Effector memory CD8-positive, alpha-beta T cell (primary cell): ENCODE measurements at places on chromosomes 16 and 17.

GRCh38 chr17:36791942-36792475 lies 145.3 kb upstream of the LHX1 start:
- no peak for DNase-seq

DNA sequence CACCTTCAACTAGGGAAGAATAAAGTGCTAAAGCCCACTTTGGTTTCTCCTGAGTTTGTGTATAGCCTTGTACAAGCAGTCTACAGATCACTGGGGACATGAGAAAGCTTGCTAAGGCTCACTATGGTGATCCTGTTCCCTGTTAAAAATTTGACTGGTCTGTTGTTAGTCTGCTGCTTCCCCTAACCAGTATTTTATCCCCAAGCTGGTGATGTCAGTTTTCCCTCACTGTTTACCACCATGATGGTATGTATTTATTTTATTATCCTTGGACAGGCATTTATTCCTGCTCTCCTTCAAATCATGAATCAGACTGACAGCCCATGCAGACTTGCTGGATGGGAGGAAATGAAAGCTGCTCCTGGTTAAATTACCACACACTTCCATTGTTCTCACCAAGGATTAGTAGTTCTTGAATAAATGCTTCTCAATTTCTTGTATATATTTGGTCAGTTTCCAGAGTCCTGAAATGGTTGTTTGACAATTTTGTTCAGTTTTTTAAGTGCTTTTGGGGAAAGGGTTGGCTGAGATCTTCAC lies 99.6 kb downstream of the CA4 start:
- DNase-seq, result no peak

DNA sequence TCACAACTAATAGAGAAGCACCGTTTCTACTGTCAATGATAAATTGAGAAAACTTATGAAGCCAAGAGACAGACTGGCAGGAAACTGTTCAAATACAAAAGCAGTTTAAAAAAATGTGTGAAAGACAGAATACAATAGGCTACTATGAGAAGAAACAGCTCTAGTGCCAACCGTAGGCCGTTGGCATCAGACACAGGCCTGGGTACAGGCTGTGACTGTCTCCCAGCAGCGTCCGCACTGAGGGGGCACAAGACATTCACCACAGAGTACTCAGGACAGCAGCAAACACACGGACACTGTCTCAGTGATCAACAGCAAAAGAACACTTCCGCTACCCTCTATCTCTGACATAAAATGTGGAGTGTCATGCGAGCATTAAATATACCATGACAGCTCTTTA lies 7.8 kb upstream of the C1QBP start:
- DNase-seq, result no peak

- no peak for DNase-seq
Measured at GRCh38 chr17:66123163-66123562, 68.8 kb downstream of the CEP112 start.

GRCh38 chr17:80829166-80829813 lies 162.4 kb upstream of the CHMP6 start:
- no peak for DNase-seq

- no peak for DNase-seq
Measured at GRCh38 chr16:66369055-66369592, 2.6 kb downstream of the CDH5 start.

- DNase-seq, result no peak
Measured at GRCh38 chr17:71484546-71484945, 636.3 kb upstream of the SOX9 start.

DNA sequence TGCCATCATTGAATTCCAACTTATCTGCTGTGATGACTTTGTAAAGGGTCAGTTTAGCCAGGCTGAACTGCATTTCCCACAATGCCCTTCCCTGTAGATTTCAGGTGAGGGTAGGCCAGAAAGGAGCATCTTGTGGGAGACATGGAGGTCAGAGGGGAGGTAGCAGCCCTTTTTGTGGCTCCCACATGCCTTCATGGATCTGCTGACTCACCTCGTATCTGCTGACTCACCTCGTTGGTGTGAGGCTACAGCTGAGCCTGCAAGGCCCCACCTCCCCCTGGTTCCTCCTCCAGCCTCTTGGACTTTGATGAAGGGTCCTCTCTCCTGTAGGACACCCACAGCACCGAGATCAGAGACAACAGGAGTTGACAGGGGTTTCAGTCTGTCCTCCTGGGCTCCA lies 102.5 kb downstream of the SALL1 start:
- DNase-seq, result no peak

- no peak for DNase-seq
Measured at GRCh38 chr17:65660947-65661346, 99.5 kb upstream of the AXIN2 start.

- no peak for DNase-seq
Measured at GRCh38 chr17:31444026-31444425, 52.6 kb downstream of the RAB11FIP4 start.

- no peak for DNase-seq
Measured at GRCh38 chr17:19343671-19344151, 18.8 kb downstream of the B9D1 start.

DNA sequence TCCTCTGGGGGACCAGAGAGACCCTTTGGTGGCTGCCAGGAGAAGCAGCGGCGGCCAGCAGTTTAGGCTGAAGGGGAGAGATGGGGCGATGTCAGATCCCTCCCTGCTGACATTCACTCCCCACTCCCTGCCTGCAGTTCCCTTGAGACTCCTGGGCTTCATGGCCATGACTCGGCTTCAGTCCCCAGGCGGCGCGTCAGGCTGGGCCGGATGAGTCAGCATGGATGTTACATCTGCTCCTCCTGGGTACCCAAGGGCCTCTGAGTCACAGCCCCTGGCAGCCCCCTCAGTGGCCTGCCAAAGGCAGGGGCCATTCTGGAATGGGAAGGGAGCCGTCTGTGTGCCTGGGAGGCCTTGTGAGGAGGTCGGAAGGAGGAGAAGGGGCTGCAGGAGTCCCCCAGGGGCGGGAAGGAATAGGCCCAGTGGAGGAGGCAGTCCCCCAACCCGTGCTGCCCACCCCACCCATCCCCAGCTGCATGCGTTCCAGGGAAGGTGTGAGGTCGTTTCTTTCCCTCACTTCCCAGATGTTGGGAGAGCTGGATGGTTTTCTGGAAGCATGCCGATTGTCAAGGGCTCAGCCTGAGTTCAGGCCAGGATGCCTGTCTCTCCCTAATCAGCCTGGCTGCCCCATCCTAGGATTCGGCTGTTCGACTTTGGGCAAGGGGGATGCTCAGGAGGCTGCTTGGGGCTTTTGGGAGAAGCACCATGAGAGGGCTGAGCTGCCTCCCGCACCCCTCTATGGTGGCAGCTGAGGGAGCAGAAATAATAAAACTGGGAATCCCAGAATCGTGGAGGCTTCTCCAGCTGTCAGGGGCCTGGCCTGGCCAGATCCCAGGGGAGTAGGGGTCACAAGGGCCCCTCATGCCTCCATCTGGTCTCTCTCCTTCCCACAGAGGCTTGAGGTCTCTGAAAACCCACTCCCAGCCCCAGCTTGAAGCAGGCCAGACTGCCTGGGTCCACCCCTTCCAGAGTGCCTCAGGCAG lies 9.7 kb downstream of the RHBDL3 start:
- no peak for DNase-seq

GRCh38 chr17:16943541-16944333 lies 28.2 kb downstream of the TNFRSF13B start:
- no peak for DNase-seq

DNA sequence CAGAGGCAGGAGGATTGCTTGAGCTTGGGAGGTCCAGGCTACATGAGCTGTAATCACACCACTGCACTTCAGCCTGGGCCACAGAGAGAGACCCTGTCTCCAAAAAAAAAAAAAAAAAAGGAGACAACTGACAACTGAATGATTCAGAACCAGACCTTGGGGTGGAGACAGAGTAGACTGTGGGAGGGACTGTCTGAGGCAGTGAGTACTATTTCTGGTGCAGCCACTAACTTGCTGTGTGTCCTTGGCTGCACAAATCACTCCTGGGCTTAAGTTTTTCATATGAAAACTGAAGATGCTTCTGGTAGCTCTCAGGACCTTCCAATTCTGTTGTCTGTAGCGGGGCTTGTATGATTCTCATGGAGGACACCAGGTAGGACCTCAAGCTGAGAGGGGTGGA lies 5.8 kb downstream of the ASB16 start:
- no peak for DNase-seq

GRCh38 chr17:41060052-41060604 lies at the start of gene KRTAP2-3:
Gene KRTAP2-3, minus strand, starts transcription at chr17:41060114. Its CDS starts 64 bp downstream, at chr17:41060050.
- no peak for DNase-seq

DNA sequence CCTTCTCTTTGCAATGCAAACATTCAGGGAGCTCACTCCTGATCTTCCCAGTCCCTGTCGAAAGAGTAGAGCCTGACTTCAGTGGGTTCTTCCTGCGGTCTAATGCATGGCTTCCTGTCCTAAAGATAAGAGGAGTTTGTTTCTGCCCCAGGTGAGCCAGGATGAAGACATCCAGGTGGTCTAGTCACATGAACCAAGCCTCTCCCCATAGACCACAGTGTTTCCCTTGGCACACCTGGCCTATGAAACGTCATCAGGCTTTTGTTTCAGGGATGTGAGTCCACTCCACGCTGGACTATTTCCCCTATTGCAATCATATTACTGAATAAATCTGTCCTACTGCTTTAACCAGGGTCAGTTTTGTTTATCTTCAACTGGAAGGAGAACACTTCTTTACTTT lies 21.1 kb downstream of the CES1 start:
- DNase-seq, result no peak

GRCh38 chr17:79799538-79800324 lies 2.9 kb upstream of the CBX8 start:
- no peak for DNase-seq

GRCh38 chr16:12496186-12496585 lies 307.5 kb downstream of the CPPED1 start:
- DNase-seq, result no peak

DNA sequence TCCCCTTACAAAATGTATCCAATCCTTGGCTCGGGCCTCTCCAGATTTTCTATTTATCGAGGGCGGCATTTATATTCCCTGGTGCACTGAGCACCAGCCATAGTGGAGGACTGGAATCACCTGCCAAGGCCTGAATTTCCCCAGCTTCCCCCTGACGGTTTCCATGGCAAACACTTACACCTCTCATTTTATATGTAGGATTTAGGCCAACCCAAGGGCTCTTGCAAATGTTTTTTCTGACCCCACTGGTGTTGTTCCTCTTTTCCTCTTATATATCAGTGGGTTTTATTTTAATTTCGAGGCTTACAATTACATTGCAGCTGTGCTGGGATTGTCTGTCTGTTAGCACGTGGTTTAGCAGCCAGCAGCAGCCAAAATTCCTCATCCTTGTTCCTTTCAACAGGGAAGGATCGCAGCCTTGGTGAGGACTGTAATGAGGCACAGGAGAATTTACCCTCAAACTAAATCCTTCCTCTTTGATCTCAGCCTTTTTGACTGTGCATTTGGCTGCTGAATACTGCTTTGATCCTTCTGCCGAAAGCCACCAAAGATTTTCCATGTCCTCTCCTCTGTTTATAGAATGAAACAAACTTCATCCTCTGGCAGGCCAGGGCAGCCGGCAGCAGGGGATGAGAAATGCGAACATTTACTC lies 26.5 kb upstream of the CES5A start:
- DNase-seq, result no peak
